ENCODE measurements at places on chromosomes 6 and 20. TPM values are rescaled to one million over a fixed set of nuclear protein-coding genes. Genes with fewer than 3 reads are reported as not detected.

The BMP7 gene
- polyA plus RNA-seq, result not detected

DNA sequence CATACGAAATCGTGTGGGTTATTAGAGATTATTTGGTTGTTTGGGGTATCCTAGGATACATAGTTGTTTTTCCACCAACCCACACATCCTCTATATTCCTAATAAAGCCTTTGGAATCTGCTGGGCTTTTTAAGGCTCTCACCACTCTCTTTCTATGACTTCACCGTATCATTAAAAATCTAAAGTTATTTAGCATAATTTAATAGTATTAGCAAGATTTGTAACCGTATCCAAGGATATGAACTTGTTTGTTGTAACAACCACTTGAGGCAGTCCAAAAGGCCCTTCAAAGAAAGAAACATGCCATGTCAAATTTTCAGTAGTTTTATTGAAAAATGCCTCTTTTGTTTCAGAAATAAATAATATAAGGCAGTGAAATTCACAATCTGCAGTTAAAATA, 121.8 kb downstream of the COL12A1 start:
- no peak for DNase-seq

DNA sequence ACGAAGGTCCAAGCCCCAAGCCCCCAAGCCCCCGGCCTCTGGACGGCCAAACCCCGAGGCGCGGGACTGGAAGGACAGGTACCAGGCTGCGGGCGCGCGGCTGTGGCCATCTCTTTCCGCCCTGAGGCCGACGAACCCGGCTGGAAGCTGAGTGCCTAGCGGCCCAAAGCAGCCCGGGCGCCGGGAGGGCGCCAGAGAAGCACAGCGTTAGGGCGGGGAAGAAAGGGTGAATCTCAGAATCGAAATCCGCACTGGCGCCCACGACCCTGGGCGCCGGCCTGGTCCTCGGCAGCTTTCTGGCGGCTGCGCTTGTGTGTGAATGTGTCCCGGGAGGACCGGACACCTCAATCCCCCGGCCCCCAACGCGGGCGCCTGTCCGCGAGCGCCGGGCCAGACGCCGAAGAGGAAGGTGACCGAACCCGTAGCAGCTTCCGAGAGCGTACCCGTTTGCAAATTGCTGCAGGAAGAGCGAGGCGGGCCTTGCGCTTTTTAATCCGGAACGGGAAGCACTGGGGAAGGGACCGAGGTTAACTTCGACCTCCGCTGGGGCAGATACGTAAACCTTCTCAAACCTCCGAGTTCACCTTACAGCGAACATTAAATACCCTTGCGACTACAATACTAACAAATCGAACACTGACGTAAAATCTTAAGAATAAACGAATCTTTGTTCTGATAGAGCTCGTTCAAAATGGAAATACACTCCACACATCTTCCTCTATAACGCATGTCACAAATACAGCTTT, 2.9 kb downstream of the NRN1 start:
- DNase-seq, result peak; percentile 69

DNA sequence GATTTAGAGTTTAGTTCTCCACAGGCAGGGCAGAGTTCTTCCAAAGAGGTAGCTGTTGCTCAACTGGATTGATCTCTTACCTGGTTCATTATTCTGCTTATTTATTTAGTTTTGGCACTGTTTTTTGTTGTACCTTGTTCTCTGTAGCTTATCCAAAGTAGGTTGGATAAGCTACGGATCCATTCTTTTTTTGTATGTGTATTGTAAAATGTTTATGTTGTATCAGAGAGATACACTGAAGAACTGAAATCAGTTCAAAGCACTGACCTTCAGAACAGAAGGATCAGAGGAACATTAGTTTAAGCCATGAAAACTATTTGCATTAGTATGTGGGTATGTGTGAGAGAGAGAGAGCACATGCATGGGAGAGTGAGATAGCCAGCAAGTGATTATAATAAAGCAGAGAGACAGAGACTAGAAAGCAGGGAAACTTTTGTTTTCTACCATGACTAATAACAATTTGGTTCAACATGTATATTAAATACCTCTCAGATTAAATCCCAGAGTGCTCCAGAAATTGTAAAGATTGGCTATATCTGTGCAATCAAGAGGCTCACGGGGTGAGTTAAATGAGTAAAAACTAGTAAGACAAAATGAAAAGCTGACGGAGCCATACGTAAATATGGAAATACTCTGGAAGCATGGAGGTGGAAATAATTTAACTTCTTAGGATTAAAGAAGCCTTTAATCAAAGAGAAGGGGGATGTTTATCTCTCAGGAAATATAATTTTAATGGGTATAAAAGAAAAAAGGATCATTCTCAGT, 40.2 kb downstream of the ITCH start:
- no peak for DNase-seq

GRCh38 chr6:41545247-41545702, 906 bp upstream of the FOXP4 start:
- DNase-seq, result no peak

DNA sequence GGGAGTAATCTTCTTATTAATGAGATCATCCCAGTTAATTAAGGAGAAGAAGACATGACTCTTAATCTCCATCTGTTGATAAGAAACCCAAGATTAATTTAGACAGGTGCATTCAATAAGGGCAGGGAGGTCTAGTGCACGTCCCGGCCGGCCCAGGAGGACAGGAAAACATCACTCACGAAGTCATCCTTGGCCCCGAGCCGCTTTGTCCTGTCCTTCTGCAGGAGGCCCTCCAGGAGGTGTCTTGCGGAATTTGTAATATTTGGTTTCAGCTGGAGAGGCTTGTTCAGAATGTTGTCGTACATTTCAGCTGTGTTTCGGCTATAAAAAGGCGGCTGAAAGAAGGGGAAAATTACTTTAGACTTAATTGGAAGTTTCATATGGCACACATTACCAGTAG, 118.4 kb upstream of the SLC2A12 start:
- DNase-seq, result no peak
